ENCODE measurements at places on chromosomes 2 and 18. TPM values are rescaled to one million over a fixed set of nuclear protein-coding genes. Genes with fewer than 3 reads are reported as not detected.

Gene PJVK
- total RNA-seq = 1.6 TPM

Gene UGT1A5
- not detected for total RNA-seq

Gene ATOH8
- 16.6 TPM for total RNA-seq

Gene MC2R
- total RNA-seq = not detected

Gene FAM237A
- total RNA-seq = not detected

Gene ZNF396
- total RNA-seq = 0.75 TPM

Gene SKOR2
- total RNA-seq = not detected

Gene EIF2AK2
- 27.2 TPM for total RNA-seq

Gene ACTR2
- 223 TPM for total RNA-seq

Gene IL36A
- not detected for total RNA-seq

Gene DLGAP1
- not detected for total RNA-seq

Gene ELMOD3
- total RNA-seq = 10.8 TPM

Gene TM4SF20
- 8.7 TPM for total RNA-seq

Gene DIPK1C
- total RNA-seq = not detected

Gene GRB14
- total RNA-seq = 5.0 TPM

Gene INPP5D
- 0.70 TPM for total RNA-seq

Gene ELOA2
- not detected for total RNA-seq

Gene POTEE
- 0.09 TPM for total RNA-seq

Gene ZBTB7C
- total RNA-seq = 0.53 TPM

Gene CAPN10
- total RNA-seq = 22.2 TPM

Gene SALL3
- total RNA-seq = not detected

Gene MFSD2B
- total RNA-seq = 0.68 TPM

Gene C2orf69
- total RNA-seq = 6.6 TPM

Gene DRC1
- total RNA-seq = 0.15 TPM

Gene TUBB8B
- total RNA-seq = not detected

Gene HRH4
- not detected for total RNA-seq

Gene SLC40A1
- total RNA-seq = 1.5 TPM

Gene OSGEPL1
- total RNA-seq = 4.7 TPM

Gene POTEJ
- not detected for total RNA-seq

Gene OBSL1
- total RNA-seq = 15.2 TPM

Gene STARD6
- total RNA-seq = not detected

Gene RIT2
- not detected for total RNA-seq

Gene FAM110C
- 0.18 TPM for total RNA-seq

Gene ANKRD62
- not detected for total RNA-seq

Gene IL1RN
- total RNA-seq = 0.54 TPM

Gene FAM168B
- 97.3 TPM for total RNA-seq

Gene C2orf92
- 0.26 TPM for total RNA-seq

Gene MC4R
- total RNA-seq = not detected

Gene RNF125
- 0.25 TPM for total RNA-seq

Gene EPB41L3
- 0.41 TPM for total RNA-seq

Gene ACMSD
- not detected for total RNA-seq

Gene DQX1
- total RNA-seq = 0.15 TPM

Gene CNTNAP5
- total RNA-seq = not detected

Gene NPPC
- total RNA-seq = 0.45 TPM

Data from A549 treated with dexamethasone at 1 μM for 4 hours (cell line).